ENCODE measurements at places on chromosomes 3 and 15. TPM values are rescaled to one million over a fixed set of nuclear protein-coding genes. Genes with fewer than 3 reads are reported as not detected.

DNA sequence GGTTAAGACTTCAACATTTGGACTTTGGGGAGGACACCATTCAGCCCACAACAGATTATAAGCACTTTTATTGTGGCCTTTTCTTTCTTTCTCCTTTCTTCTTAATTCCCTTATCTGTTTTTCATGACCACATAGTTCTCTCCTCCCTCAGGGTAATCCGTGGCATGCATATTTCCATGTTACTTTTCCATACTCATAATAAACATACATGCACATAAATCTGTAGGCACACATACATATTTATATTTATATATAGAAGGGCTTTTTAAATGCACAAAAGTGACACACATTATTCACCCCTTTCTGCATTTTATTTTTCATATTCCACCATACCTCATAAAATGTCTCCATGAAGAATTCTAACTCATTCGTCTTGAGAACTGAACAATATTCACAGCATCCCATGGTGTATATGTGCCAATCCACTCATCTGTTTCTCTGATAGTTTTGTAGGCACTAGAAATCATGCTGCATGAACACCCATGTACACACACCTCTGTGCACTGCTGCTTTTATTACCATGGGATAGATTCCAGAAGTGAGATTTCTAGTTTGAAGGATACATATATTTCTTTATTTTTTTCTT, 38.1 kb upstream of the GADL1 start:
- DNase-seq, result no peak

DNA sequence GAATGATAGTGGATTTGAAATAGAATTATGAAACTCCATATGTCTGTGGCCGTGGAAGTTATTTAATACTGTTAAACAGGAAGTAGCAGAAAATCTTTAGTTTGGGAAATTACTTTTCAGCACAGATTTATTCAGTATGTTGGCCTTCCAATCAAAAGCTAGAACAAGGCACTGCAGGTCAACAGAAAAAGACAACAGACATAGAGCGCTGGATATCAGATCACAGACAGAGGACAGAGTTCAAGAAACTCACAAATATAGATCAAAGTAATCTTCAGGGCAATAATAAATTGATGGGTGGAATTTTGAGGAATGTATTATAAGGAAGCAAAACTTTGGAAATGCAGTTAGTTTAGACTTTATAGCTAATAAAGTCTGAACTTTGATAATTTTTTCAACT, 159.5 kb upstream of the TMCO5A start:
- DNase-seq, result no peak

GRCh38 chr3:162586591-162586990, 1090.0 kb downstream of the OTOL1 start:
- DNase-seq, result no peak

GRCh38 chr15:48935236-48935635, 28.5 kb downstream of the SHC4 start:
- no peak for DNase-seq

DNA sequence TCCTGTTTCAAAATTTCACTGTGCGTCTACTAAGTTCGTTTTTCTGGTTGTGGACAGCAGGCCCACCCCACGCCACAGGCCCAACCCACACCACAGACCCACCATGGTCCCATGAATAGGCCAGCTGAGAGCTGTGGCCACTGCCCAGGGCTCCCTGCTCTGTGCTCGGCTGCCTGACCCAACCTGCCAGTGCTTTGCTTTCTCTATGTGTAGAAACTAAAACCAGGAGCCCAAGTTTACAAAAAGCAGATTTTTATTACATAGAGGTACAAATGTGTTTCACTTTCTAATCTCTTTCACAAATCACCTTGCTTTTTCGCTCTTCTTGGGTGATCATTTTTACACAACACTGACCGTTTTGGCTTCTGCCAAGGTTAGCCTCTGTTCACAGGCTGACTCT, 69.1 kb downstream of the HERC2 start:
- DNase-seq, result no peak

- no peak for DNase-seq
These were observed 33.0 kb downstream of the HSPBAP1 start for GRCh38 chr3:122760453-122761271.

- DNase-seq, result no peak
These were observed 6.5 kb downstream of the CPEB1 start for GRCh38 chr15:82640672-82641071.

DNA sequence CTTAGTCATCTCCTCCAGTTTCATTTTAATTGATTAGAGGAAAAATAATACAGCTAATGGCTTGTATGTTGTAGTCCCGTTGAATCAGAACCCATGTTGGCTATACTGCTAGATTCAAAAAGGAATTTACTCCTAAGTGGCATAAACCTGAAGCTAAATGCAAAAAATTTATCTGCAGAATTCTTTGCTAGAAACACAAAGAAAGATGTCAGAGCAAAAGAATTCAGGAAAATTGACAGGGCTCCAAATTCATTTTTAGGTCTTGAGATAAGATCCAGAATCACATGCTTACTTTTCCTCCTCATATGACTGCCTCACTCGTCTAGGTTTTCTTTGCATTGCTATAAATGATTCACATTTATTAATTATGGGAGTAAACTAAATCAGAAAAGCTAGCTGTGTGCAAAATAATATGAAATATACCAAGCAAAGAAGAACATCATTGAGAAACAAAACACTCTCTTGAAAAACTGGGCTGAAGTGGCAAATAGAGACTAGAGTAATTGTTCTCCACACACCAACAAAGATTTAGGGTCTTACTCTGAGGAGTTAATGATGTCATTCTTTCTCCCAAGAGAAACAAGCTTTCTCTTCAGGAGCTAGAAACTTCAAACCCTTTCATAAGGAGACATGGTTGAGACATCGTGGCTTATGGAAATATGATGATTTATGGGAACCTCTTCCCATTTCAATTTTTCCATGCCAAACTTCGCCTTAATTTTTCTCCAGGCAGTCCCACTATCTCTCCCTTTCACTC, 94.8 kb upstream of the FEZF2 start:
- DNase-seq, result no peak

GRCh38 chr3:14542656-14543055, 2.5 kb upstream of the GRIP2 start:
- DNase-seq, result no peak

- no peak for DNase-seq
These were observed 266.3 kb downstream of the TBL1XR1 start for GRCh38 chr3:176930942-176931341.

DNA sequence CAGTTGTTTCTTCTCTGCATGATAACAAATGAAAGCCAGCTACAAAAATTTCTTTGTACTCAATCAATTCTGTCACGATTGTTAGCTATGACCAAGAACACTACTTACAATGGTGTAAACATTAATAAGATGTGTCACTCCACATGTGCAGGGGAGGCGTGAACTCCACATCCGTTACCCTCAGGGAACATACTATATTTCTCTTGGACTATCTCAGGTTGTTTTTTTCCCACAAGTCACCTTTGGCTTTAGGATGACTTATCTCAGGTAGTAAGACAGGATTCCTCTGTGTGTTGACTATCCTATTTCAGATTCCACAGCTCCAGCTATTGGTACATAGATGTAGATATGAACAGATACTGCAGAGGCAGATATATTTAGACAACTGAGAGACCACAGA, 423.3 kb upstream of the GRM7 start:
- no peak for DNase-seq

GRCh38 chr3:149596134-149596770, 61.6 kb downstream of the WWTR1 start:
- no peak for DNase-seq

- no peak for DNase-seq
These were observed 353.3 kb upstream of the SUCLG2 start for GRCh38 chr3:68007621-68008226.

DNA sequence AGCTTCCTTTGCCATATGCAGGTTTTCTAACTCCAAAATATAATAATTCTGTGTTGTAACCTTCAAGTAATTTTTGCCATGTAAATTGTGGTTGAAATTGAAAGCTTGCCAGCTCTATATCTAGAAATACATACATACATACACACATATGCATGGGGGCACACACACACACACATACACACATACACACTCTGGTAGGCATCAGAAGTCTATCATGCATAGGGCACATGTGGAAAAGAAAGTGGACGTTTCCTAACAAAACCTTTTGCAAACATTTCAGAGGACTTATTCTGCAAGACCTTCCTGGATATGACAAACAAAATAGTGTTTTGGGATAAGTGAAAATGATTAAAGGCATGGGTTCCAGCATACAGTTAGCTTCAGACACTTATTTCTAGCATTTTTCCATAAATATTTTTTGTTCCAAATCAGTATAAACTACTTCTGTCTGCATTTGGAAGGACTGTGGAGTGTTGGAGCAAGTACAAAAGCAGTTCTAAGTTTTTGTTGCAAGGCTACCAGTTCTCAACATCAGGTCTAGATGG, 578.9 kb downstream of the RBMS3 start:
- no peak for DNase-seq

DNA sequence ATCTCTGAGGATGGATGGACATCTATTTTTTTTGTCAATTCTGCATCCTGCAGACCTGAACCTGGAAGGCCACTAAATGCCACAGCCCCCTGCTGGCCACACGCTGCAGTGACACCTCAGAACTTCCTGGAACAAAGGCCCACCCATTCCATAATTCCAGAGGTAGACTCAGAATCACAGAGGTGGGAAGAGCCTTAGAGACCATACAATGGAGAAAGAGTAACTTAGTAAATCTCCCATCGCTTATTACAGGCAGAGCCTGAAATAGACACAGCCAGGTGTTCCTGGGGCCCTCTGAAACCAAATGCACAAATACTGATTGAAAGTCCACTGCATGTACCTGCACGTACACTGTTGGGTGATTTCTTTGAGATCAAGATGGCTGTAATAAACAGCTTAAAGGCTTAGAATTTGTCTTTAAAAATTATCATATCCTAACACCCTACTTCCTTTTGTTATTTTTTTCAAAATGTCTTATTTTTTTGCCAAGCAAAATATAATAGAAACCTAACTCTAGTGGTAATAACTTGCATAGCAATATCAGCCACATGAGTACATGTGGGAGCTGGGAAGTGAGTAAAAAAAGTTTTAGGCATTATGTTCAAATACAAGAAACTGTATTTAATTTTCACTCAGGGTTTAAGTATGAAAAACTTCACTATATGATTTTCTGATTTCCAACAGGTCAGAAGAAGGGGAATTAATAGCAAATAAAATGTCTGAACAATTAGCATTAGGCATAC, 62.7 kb downstream of the EOMES start:
- no peak for DNase-seq

DNA sequence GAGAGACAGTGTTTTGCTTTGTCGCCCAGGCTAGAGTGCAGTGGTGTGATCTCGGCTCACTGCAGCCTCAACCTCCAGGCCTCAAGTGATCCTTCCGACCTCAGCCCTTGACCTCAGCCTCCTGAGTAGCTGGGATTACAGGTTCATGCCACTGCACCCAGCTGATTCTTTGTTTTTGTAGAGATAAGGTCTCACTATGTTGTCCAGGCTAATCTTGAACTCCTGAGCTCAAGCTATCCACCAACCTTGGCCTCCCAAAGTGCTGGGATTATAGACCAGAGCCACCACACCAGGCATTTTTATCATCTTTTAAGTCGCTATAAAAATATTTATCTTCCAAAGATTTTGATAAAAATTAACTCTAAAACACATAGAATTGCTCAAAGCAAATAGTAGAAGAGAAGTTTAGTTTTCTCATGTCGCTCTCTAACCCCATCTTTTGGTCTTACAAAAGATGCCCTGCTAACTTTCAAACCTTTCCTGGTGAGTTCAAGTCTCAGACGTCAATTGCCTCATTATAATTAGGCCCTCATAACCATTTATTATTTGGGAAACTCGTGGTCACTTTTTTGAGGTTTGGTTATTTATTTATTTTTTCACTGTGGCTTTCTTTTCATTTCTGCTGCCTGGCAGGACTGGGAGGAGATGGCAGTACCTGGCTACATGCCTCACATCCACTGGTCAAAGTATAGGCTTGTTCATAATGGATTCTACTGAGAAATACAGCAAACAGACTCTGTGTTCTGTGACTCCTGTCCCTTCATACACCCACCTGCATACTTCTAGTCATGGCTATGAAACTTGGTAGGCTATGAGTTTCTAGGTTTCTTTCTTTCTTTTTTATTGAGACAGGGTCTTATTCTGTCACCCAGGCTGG, 48.3 kb upstream of the DPPA4 start:
- no peak for DNase-seq

DNA sequence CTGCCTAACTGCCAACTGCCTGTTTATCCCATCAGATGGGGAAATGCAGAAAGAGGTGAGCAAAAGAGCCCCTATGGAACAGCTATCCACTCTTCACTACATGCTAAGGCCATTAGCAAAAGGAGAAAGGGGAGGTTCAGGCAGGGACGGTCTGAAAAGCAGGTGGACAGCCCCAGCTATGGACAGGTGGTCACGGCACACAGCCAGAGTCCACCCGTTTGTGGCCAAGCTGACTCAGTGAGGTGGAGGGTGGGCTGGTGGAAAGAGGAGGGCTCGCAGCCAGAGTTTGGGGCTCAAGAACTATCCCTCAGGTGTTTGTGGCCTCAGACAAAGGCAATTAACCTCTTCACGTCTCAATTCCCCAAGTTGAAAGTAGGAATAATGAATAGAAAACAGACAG, 148.9 kb upstream of the UBE2E1 start:
- no peak for DNase-seq

- DNase-seq, result no peak
These were observed 8.5 kb downstream of the CLK3 start for GRCh38 chr15:74624020-74624602.

DNA sequence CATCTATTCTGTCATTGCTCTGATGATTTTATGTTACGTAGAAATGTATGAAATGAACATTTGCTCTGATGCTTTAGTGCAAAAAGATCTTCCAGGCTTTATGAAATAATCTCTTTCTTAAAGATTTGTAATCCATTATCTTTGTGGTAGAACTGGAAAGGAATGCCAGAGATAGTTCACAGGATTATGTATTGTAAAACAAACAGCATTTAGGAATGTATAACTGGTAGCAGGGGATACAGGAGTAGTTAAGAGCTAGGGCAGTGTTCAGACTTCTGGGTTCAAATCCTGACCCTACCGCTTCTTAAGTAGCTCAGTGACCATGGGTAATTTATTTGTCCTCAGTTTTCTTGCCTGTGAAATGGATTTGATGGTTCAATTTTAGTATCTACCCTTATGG, 429.8 kb upstream of the TPM1 start:
- DNase-seq, result no peak

GRCh38 chr3:98398513-98398912, 8.0 kb downstream of the OR5K3 start:
- no peak for DNase-seq

The KNG1 gene
- polyA plus RNA-seq, result 179 TPM

The ACVR2B gene
- 17.2 TPM for polyA plus RNA-seq

The NPAP1 gene
- 0.24 TPM for polyA plus RNA-seq

The CASR gene
- 21.9 TPM for polyA plus RNA-seq

The CCDC54 gene
- 0.10 TPM for polyA plus RNA-seq

The KCNMB3 gene
- polyA plus RNA-seq, result 4.8 TPM

Data from right renal pelvis (tissue), 4 donors.